ENCODE measurements at places on chromosomes 3 and 15.

DNA sequence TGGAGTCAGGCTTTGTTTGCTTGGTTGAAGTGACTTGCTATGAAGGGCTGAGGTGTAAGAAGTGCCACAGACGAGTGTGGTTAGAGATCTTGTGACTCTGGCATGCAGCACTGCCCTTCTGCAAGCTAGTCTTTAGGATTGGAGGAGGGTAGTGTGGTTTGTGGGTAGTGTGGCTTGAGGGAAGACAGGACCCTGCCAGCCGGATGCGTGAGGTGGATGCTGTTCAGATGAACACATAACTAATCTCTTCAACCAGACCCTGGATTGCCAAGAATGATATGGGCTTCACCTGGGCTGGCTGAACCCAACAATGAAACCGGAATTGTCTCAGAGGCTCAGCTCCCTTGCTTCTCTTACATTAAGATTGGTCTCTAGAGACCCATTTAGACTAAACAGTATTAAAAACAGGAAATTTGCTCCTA is 32.7 kb downstream of the STARD9 start:
- DNase-seq: peak; percentile 2

- DNase-seq: no peak
Measured at GRCh38 chr15:84988909-84989644, 7.4 kb downstream of the PDE8A start.

GRCh38 chr3:180408654-180409053 is 193.3 kb upstream of the TTC14 start:
- DNase-seq: no peak

DNA sequence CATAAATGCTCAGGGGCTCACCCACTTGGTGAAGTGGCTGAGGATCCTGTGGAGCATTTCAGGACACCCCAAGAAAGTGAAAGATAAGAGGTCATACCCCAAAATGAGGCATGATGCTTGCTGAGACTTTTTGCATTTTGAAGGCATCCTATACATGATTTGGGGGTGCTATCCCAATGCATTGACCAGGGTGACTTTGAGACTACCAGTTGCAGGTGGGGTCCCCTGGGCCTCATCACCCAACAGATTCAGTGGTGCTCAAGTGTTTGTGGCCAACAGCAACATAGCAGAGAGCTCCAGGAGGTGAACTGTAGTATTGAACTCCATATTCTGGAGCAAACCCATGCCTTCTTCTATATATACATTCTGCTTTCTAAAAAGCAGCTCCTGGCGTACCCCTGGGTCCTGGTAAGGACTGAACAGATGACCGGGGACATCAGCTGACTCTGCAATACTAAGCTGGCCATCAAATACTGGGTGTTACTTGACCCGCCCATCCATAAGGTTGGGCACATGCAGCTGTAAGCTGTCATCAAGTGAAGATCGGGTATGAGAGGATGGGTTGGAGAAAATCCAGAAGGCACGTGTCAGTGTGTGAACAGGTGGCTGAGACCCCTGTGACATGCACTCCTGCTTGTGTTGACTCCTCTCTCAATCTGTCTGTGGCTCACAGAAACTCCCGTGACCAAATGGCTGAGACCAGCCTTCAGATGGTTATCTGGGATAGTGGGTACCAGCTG is 143.3 kb downstream of the KLF13 start:
- no peak for DNase-seq

DNA sequence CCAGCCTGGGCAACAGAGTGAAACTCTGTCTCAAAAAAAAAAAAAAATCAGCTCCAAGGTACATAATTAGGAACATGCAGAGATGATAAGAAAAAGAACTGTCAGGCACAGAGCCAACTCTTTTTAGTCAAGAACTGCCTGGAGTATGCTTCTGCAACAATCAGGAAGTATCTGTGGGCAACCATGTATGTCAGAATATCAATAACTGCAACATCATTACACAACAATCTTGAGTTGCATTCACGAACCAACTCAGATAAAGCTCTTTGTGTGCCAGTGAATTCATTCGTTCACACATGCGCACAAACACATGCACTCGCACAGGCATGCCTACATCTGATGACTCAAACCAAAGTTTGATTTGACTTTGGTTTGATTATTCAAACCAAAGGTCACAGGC is 32.1 kb downstream of the EFHB start:
- DNase-seq: no peak

- DNase-seq: no peak
Measured at GRCh38 chr15:65226221-65226620, 14.9 kb upstream of the CILP start.

DNA sequence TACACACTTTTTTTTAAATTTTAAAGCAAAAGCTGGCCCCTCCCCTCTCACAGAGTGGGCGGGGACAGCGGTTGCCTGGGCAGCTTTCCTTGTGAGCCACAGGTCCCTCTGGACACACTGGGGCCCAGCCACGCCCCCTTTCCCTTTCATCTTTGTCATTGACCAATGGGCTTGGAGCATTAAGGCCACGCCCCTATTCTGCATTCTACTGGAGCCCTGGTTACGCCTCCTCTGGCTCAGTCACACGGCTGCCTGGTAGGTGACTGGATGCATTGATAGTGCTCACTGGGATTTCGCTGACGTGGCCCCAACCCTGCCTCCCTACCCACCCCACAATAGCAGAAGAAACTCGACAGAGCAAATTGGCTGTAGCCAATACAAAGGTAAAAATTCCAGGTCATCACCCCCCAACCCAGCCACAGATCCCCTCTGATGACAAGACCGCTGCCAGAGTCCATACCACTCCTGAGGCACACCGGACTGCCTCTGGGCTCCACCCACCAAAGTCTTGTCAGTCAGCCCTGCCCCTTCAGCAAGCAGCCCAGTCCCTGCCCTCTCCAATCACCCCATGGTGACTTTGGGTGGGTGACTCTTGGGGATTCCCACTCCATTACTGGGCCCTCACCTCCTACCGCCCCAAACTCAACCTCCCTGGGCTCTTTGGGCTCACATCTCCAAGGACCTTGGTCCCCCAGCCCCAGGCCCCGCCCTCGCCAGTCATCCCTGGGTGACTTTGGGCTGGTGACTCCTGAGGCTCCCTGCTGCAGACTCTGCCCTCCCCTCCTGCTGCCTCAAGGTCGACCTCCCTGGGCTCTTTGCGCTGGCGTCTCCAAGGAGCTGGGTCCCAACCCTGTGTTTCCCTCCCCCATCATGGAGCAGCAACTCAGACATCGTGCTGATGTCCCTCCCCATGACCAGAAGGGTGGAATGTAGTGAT is 112.2 kb upstream of the FAN1 start:
- no peak for DNase-seq

GRCh38 chr3:124438813-124439212 is 291.4 kb upstream of the UMPS start:
- no peak for DNase-seq

- DNase-seq: no peak
Measured at GRCh38 chr15:86392874-86393273, 313.2 kb downstream of the AGBL1 start.

DNA sequence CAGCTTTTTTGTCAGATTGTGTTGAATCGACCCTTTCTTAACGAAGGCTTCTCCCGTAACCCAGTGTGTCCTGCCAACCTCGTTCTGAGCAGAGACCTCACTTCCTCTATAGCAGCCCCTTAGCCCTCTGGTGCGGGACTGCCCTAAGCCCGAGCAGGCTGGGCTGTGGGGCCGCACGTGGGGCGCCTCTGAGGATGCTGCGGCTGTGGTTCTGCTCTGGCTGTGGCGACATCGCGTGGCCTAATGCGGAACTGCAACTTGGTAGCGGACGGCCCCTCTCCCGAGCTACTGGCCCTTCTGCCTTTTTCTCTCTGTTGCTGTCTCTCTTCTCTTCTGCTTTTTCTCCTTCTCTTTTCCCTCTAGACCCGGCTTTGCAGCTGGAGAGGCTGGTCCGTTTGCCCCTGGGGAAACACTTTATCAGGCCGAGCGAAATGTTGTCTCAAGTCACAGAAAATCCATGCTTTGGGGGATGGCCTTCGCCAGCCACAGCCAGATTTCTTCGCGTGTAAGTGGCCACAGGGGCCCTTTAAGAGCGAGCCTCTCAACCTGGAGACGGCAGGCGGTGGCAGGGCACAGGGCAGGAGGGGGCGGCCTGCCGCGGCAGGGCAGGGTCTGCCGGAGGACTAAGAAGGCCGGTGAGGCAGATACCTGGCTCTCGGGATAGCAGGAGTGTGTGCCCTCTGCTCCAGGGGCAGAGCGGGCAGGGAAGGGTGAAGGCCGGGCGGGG is 19.4 kb upstream of the KIF23 start:
- no peak for DNase-seq

- no peak for DNase-seq
Measured at GRCh38 chr15:27538325-27538724, 560.8 kb downstream of the OCA2 start.

DNA sequence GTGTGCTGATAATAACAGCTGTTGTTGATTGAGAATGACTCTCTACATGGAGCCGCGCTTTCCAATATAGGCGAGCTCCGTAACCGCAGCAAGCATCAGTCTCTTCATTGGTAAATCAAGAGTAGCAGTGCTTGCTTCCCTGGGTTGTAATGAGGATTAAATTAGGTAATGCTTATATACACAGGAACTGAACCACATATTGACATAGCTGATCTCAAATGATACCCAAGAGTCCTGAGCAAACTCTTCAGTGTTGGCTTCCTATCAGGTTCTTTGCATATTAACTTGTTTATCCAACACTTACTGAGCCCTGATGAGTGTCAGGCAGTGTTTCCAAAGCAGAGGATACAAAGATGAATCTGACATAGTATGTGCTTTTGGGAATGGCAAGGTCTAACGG is 46.4 kb upstream of the SLCO3A1 start:
- no peak for DNase-seq

- no peak for DNase-seq
Measured at GRCh38 chr3:156107504-156107903, 12.9 kb upstream of the KCNAB1 start.

All from NCI-H2107 (cell line).